Stimulated activated CD4-positive, alpha-beta T cell treated with anti-CD3 and anti-CD28 coated beads, Interleukin-4, amount 100 ng/mL, for 1 hour (primary cell): ENCODE measurements at places on chromosomes 7 and 10.

- DNase-seq: no peak
Observed at GRCh38 chr7:47192978-47193377, 388.9 kb downstream of the TNS3 start.

DNA sequence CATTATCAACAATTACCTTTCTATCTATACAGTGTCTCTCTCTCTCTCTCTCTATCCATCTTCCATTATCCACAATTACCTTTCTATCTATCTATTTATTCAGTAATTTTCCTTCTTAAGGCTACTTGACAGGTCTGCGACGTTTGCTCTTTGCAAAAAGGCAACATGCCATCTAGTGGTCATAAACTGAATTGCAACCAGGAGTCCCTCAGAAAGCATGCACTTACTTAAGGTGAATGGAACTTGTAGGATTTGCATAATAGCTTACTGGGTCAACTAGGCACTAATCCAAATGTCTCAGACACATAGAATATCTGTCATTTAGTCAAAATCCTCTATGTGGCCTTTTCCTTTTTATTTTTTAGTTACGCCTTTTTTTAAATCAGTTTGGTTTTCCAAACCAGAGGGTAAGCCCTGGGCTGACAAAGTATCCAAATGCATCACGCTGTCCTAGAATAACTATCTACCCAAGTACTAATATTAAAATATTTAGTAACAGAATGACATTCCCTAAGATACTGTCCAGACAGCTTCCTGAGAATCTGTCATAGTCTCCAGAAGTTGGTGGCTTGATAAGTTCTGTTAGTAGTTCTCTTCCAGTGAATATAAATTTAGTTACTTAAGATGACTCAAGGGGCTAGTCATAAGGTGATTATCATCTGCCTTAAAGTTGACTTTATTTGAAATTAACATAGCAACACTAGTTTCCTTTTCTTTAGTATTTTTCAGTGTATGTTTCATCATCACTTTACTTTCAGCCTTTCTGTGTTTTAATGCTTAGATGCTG lies 208.3 kb downstream of the PPP1R3A start:
- no peak for DNase-seq

DNA sequence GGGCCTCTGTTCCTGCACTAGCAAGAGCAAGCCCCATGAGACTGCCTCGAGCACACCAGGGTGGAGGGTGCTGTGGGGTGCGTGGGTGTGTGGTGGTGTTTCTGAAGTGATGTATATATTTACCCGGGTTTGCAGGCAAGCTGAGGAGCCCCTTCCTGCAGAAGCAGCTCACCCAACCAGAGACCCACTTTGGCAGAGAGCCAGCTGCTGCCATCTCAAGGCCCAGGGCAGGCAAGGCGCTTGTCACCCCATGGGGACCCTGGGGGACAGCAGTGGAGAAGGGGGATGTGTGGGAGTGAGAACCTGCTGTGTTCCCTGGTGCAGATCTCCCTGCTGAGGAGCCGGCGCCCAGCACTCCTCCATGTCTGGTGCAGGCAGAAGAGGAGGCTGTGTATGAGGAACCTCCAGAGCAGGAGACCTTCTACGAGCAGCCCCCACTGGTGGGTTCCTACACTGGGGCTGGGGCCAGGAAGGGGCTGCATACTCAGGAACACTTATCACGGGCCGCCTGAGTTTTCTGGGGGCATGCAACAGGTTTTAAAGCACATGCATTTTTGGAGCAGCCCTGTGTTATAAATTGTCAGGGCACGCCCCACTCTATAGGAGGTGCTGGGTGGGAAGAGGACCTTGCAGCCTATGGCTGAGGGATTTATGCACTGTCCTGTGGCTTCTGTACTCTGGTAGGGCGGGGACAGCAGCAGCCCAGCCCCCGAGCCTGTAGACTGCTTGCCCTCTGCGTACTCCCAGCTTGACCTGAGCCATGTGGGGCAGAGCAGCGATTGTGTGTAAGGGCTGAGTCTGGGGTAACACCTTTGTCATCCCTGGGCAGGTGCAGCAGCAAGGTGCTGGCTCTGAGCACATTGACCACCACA lies 5.9 kb downstream of the PGAM2 start:
- no peak for DNase-seq

DNA sequence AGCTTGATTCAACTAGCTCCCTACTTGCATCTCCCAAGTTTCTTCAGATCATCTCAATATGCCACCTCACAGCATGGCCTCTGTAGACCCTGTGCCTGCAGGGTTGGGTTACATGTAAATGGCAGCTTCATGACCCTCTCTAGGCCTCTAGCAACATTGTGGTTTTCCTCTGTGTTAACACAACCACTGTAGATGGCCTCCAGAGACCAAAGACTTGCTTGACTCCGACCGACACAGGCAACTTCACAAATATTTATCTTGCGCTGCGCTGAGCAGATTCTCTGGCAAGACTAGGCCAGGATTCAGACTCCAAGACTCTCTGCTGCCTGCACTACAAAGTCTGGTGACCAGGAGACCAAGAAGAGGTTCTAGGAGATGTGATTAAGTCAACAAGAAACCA lies 75.9 kb downstream of the CNOT4 start:
- no peak for DNase-seq

DNA sequence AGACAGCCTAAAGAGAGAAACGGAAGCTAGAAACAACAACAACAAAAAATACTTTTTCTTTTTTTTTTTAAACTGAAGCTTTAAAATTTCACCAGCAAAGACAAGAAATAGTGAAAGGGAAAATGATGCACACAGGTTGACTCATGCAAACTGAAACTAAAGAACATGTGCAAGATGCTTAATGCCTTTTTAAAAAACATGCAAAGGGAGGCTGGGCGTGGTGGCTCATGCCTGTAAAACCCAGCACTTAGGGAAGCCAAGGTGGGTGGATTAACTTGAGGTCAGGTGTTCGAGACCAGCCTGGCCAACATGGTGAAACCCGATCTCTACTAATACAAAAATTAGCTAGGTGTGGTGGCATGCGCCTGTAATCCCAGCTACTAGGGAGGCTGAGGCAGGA lies 15.1 kb upstream of the CUBN start:
- DNase-seq: peak; percentile 61

- DNase-seq: no peak
Observed at GRCh38 chr7:117018713-117019112, 65.4 kb downstream of the ST7 start.

DNA sequence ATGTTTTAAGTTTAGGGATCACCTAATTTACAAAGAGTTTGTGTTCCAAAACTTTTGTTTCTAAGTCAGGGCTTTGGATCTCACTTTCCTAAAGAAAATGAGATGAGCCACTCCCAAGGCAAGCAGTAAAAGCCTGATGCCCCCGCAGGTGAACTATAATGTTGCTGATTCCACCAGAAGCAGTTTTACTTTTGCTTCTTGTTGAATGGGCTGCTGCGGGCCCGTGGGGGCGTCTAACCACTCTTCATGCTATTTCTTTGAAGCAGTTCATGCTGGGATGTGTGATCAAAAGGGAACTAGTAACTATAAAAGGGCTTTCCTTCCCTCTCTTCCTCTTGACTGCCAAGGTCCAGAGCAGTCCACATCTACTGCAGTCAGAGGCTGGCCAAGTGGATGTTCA lies 118.7 kb upstream of the NEBL start:
- DNase-seq: no peak

DNA sequence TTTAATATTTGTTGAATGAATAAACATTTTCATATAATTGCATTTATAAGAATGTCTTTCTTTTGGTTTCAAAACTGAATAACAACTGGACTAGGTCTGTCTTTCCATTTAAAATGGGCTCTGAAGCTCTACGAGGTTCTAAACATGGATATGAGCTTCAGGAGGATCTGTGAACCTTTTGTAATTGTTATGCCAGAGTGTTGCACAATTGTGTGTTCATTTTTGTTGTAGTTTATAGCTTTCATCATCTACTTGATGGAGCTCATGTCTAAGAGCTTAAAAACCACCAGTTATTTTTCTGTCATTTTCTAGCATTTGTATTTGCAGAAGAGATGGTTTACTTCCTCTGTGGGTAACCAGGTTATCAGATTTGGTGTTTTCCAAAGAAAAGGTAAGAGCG lies 265.7 kb upstream of the NPY start:
- no peak for DNase-seq

DNA sequence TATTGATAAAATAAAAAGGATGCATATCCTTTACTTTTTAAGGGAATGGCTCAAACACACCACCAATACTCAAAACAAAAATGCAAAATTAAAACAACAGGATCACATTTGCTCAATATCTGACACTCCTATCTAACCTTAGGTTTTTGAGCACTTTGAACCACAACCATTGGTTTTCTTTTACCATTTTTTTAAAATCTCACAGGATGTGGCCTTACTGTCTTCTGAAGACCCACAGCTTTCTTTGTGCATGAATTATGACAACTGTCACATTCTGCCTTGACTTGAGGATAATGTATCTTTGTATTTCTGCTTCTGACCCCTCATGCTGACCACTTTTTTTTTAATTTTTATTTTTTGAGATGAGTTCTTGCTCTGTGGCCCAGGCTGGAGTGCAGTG lies 461.1 kb upstream of the NRP1 start:
- no peak for DNase-seq

GRCh38 chr10:89404104-89405047 lies 10.0 kb upstream of the IFIT5 start:
- no peak for DNase-seq

DNA sequence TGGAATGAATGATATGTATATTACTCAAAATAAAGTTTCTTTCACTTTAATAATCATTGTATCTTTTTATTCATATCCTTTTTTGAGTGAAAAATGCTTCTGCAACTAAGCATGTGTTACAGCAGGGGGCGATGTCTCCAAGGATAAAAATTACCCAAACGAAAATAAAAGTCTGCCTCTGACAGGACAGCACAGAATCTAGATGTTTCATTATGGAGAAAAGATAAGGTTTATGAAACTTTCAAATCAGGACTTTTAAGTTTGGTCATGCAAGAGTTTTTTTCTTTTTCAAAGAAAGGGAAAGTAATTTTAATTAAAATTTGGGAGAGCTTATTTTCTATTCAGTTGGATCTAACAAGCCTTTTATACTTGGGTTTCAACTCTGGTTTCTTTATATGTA lies 48.4 kb downstream of the TES start:
- DNase-seq: no peak

- DNase-seq: no peak
Observed at GRCh38 chr7:67550801-67551436, 554.3 kb downstream of the TYW1 start.

DNA sequence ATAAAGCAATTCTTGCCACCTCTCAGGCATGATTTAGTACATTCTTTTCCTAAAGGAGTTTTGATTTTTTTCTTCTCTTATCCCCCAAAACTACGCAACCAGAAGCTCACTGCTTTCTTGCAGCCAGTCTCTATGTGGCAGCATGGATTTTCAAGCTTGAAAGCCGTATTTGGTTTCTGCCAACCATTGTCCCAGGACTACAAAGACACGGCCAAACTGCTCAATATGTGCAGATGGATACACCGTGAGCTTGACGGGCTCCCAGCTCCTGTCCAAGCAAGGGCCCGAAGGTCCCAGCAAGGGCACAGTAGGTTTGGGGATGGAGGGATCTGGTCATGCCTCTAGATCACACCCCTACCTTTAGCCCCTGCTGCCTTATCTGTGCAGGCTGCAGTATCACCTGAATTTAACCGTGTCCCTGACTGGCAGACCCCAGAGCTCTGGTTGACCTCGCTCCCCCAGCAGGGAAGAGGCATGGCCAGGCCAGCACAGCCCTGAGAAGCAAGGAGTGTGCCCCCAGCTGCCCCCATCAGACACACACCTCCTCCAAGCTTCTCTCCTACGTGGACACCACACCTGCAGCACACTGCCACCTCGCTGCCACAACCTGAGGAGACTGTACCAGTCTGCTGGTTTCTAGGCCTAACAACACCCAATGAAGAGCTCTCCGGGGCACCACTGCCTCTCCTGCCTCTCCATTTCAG lies 86.8 kb downstream of the COBL start:
- DNase-seq: no peak

- no peak for DNase-seq
Observed at GRCh38 chr7:98771519-98771918, 98.3 kb downstream of the TMEM130 start.

GRCh38 chr10:116654816-116655215 lies 34.1 kb downstream of the PNLIPRP2 start:
- no peak for DNase-seq

DNA sequence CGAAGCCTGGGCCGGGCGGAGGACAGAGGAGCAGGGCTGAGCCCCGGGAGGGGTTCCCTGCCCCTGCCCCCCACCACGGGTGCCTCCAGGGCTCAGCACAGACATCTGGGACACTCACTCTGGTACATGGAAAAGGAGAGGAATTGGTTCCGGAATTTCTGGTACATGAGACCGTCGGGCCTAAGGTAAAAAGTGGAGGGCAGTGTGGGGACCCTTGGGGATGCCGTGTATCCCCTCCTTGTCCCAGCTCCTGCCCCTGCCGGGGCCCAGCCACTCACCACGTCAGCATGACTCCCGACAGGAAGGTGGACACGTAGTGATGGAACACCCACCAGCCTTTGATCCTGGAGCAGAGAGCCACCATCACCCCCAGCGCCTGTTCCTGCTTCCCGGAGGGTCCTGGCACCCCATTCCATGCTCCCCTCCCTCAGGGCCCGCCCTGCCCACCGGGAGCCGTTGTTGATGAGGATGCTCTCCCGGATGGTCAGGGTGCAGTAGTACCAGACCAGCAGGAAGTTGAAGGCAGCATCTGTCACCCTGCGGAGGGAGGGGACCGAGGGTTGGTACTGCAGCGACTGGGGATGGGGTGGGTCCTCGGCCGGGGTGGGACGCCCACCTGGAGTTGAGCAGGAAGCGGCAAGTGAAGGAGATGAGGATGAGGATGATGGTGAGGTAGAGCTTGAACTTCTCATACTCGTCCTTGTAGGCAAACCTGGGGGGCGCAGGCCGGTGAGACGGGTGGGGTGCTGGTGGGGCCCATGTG lies 6.4 kb downstream of the TMEM120A start:
- no peak for DNase-seq

DNA sequence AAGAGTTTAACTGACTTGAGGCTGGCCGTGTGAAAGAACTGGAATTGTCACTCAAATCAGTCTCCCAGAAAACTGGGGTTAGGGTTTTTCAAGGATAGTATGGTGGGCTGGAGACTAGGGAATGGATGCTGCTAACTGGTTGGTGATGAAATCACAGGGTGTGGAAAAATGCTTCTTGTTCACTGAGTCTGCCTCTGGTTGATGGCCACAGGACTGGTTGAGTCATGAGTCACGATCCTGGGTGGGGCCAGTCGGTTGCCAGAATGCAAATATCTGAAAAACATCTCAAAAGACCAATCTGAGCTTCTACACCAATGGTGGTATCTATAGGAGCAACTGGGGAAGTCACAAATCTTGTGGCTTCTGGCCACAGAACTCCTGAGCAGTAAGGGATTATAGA lies 16.3 kb upstream of the BAMBI start:
- DNase-seq: no peak

- no peak for DNase-seq
Observed at GRCh38 chr10:87664276-87664701, 4.6 kb downstream of the PAPSS2 start.

- DNase-seq: no peak
Observed at GRCh38 chr7:132592231-132592920, 16.1 kb upstream of the PLXNA4 start.

GRCh38 chr10:100114460-100114859 lies 32.8 kb upstream of the CPN1 start:
- DNase-seq: no peak

- DNase-seq: no peak
Observed at GRCh38 chr7:90229682-90230081, 15.3 kb upstream of the CFAP69 start.

GRCh38 chr10:113423981-113424721 lies 128.7 kb upstream of the HABP2 start:
- DNase-seq: no peak

GRCh38 chr10:102123223-102123622 lies 3.1 kb upstream of the LDB1 start:
- no peak for DNase-seq

- no peak for DNase-seq
Observed at GRCh38 chr10:132993271-132994184, 51.2 kb upstream of the CFAP46 start.

- DNase-seq: no peak
Observed at GRCh38 chr7:45174328-45174610, 16.7 kb downstream of the RAMP3 start.
